ENCODE measurements at places on chromosomes 2 and 18. TPM values are rescaled to one million over a fixed set of nuclear protein-coding genes. Genes with fewer than 3 reads are reported as not detected.

Gene C1D
- 61.3 TPM for polyA plus RNA-seq

GRCh38 chr2:181380581-181380980 lies 76.6 kb upstream of the ITGA4 start:
- no peak for DNase-seq

DNA sequence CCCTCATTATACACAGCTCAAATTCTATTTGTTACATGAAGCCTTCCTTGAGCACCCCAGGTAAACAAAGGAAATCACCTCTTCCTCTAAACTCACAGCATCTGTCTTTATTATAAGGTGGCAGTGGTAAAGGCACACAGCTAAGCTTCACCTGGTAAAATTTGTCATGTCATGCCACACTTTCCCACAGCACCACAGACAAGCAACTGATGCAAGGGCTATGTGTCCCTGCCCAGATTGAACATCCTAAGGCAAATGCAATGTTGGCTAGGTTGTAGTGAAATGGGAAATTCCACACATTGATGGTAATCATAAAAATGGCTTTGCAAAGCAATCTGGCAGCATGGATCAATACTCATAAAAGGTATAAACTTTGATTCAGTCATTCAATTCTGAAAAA lies 18.9 kb downstream of the LDAH start:
- no peak for DNase-seq

Gene CDH19
- polyA plus RNA-seq = not detected

DNA sequence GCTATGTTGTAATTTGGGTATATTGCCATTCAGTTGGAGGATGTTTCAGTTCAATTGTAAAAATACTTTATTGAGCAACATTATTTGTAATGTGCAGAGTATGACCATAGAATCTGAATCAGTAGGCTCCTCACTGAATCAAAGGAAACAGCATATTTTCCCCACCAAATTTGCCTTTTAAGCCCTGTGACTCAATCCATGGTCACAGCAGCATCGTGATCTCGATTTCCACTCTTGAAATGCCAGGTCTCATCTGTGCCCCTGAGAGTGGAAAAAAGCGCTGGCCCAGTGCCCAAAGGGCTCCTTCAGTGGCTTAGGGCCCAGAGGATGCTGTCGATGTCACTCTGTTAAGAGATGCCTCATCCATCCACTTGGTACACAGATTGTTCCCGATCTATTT lies 57.5 kb downstream of the FHOD3 start:
- peak; percentile 39 for DNase-seq

- no peak for DNase-seq
Measured at GRCh38 chr18:25039781-25040180, 312.2 kb downstream of the ZNF521 start.

Gene SPDYA
- polyA plus RNA-seq = 2.1 TPM

Gene LONRF2
- polyA plus RNA-seq = 0.36 TPM

Gene TFCP2L1
- polyA plus RNA-seq = 0.31 TPM

DNA sequence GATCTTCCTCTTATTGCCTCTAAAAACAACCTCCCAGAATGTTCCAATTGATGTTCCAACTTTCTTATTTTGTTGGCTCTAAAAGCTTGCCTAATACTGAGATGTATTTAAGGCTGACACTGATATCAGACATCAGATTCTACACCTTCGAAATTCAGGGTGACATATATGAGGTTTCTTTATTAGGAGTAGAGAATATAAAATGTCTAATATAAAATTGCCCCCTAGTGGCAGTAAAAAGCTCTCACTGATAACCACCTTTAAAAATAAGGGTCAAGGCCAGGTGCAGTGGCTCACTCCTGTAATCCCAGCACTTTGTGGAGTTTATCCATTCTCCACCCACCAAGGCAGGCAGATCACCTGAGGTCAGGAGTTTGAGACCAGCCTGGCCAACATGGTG lies 789.7 kb upstream of the SLC39A10 start:
- DNase-seq = peak; percentile 3

Gene ZSWIM2
- not detected for polyA plus RNA-seq

Gene ARHGAP25
- 7.8 TPM for polyA plus RNA-seq

GRCh38 chr18:2891526-2892431 lies 45.0 kb downstream of the EMILIN2 start:
- DNase-seq = peak; percentile 34

- no peak for DNase-seq
Measured at GRCh38 chr2:86293612-86294011, 43.8 kb downstream of the REEP1 start.

GRCh38 chr2:195721042-195721441 lies 64.0 kb downstream of the SLC39A10 start:
- DNase-seq = no peak

GRCh38 chr2:120330946-120331822 lies 14.8 kb upstream of the INHBB start:
- no peak for DNase-seq

DNA sequence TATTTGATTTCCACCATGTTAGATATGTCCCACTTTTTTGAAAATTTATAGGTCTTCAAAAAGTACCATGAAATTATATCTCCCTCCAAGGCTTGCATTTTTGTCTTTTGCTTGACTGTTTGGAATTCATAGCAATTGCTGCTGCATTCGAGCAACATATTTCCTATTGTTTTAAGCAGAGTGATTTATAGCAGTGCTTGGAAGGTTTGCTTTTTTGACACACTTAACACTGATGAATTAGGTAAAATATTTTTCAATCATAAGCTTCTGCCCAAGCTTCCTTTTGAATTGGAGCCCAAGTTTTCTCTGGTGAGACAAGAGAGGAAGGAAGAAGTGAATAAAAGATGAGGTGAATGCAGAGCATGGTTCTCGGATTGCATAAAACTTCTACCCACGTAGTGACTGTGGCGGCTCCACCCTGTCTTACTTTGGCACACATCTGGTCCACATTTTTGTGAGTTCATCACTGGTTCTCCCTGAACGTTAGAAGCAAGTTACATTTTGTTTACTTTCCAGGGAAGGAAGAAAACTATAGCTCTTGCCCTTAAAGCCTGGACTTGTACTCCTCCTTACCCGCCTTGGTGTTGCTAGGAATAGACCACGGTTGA lies 667.0 kb downstream of the TSN start:
- no peak for DNase-seq

All from cardiac muscle cell (in vitro differentiated cells and primary cell).